Sigmoid colon (tissue), 7 donors: ENCODE measurements at places on chromosomes 1 and 21.

GRCh38 chr1:56709269-56709880, 64.3 kb downstream of the PRKAA2 start:
- H3K27me3 ChIP-seq = no peaks in the 10 kb centered on the region
- H3K4me3 ChIP-seq = no peak overlapping the region
- DNase-seq = no peak
- no peaks in the 10 kb centered on the region for H3K4me1 ChIP-seq
- no peak overlapping the region for H3K27ac ChIP-seq
- H3K36me3 ChIP-seq = no peaks in the 10 kb centered on the region

GRCh38 chr1:43936431-43937151, 3.0 kb downstream of the ARTN start:
- H3K4me3 ChIP-seq = peak overlapping the region; percentile 58
- H3K4me1 ChIP-seq = peaks cover 41% of the 10 kb centered on the region
- no peaks in the 10 kb centered on the region for H3K36me3 ChIP-seq
- peak overlapping the region; percentile 14 for H3K27ac ChIP-seq
- DNase-seq = peak; percentile 65

DNA sequence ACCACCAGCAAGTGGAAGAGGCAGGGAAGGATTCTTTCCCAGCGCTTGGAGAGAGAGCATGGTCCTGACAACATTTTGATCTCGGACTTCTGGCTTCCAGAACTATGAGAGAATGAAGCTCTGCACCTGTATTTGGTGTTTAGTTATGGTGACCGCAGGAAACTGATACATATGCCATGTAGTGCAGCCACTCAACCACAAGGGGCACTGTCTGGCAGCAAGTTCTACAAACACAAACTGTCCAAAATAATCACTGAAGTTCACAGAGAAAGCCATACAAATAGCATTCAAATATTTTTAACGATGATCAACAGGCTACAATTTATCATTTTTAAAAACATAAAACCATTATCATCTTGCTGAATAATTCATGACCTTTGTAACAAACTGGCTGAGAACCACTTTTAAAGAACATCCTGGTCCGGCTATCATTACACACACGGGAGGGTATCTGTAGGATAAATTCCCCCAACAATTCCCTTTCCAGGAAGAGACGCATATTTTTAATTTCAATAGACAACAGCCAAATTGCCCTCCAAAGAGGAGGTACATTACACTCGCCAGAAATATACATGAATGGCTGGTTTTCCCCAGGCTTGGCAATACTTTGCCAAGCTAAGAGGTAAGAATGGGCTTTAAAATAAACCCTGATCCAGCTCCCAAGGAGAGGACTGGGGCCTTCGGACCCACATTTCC, 9.2 kb upstream of the CBR3 start:
- DNase-seq = no peak
- peaks cover 4% of the 10 kb centered on the region for H3K4me1 ChIP-seq
- no peaks in the 10 kb centered on the region for H3K27me3 ChIP-seq
- H3K4me3 ChIP-seq = no peak overlapping the region
- peak overlapping the region; percentile 14 for H3K27ac ChIP-seq

DNA sequence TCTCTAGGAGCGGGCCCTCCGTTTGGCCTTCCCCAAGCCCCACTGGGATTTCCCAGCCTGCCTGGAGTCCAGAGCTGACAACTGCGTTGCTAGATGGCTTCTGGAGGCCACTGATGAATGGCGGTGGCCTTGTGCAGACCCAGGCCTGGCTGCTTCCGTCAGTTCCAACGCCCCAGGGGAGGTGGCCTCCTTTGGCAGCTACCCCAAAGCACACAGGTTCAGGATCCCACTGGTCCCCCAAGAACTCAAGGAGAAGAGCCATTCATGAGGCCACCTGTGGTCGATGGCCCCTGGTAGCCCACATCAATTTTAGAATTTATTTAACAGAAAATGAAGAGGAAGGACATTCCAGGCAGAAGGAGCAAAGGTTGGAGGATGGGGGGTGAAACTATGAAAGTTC, 85.2 kb downstream of the LACTBL1 start:
- H3K4me1 ChIP-seq = no peaks in the 10 kb centered on the region
- H3K27ac ChIP-seq = no peak overlapping the region
- no peak for DNase-seq
